Sciatic nerve (tissue), 2 donors: ENCODE measurements at places on chromosomes 6 and 20. TPM values are rescaled to one million over a fixed set of nuclear protein-coding genes. Genes with fewer than 3 reads are reported as not detected.

- no peak for DNase-seq
Measured at GRCh38 chr20:15081261-15081660, 743.8 kb upstream of the FLRT3 start.

- DNase-seq, result no peak
Measured at GRCh38 chr20:36481380-36482043, 59.8 kb upstream of the MYL9 start.

- no peak for DNase-seq
Measured at GRCh38 chr6:12208673-12209072, 81.5 kb upstream of the EDN1 start.

Gene FRMD1
- total RNA-seq, result 25.5 TPM
